ENCODE measurements at places on chromosomes 3 and 15. TPM values are rescaled to one million over a fixed set of nuclear protein-coding genes. Genes with fewer than 3 reads are reported as not detected.

GRCh38 chr3:117547956-117548550 lies 838.5 kb downstream of the TUSC7 start:
- no peaks in the 10 kb centered on the region for H3K4me1 ChIP-seq

DNA sequence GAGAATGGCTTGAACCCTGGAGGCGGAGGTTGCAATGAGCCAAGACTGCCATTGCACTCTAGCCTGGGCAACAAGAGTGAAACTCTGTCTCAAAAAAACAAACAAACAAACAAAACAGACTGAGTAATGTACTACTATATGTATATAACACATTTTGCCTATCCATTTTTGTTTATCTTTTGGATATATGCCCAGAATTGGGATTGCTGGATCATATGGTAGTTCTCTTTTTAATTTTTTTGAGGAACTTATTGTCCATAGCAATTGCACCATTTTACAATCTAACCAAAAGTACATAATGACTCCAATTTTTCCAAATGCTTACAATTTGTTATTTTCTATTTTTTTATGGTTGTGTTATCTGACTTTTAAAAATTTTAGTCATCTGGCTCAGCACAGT lies 47.3 kb downstream of the GMPS start:
- no peak for DNase-seq
- H3K4me1 ChIP-seq: no peaks in the 10 kb centered on the region
- peaks cover 67% of the 10 kb centered on the region for H3K36me3 ChIP-seq

GRCh38 chr3:72891053-72891855 lies 3.4 kb downstream of the GXYLT2 start:
- no peak for DNase-seq
- peaks cover 6% of the 10 kb centered on the region for H3K4me1 ChIP-seq
- no peaks in the 10 kb centered on the region for H3K36me3 ChIP-seq
- no peak overlapping the region for H3K27ac ChIP-seq
- no peaks in the 10 kb centered on the region for H3K27me3 ChIP-seq

DNA sequence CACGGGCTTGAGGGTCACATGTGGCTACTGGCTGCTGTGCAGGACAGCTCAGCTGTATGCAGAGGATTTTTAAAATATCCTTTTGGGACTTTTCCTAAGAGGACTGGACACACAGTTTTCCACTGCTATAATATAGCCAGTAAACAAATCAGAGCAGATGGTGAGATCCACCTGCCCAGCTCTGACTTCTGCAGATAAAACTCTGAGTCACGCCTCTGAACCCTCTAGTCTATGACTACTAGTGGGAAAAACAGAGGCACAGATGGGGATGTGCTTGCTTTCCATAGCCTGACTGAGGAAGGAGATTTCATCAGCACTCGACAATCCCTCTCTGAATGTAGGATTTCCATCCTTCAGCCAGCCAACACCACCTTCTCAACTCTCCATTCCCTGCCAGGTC lies 45.1 kb downstream of the COLQ start:
- H3K36me3 ChIP-seq: no peaks in the 10 kb centered on the region
- H3K27ac ChIP-seq: no peak overlapping the region
- H3K4me3 ChIP-seq: no peak overlapping the region
- DNase-seq: no peak
- no peaks in the 10 kb centered on the region for H3K27me3 ChIP-seq

GRCh38 chr3:174318181-174318580 lies 541.0 kb upstream of the NAALADL2 start:
- H3K27ac ChIP-seq: no peak overlapping the region
- H3K4me3 ChIP-seq: no peak overlapping the region
- H3K27me3 ChIP-seq: no peaks in the 10 kb centered on the region
- no peak for DNase-seq
- no peaks in the 10 kb centered on the region for H3K36me3 ChIP-seq
- peaks cover 3% of the 10 kb centered on the region for H3K4me1 ChIP-seq

DNA sequence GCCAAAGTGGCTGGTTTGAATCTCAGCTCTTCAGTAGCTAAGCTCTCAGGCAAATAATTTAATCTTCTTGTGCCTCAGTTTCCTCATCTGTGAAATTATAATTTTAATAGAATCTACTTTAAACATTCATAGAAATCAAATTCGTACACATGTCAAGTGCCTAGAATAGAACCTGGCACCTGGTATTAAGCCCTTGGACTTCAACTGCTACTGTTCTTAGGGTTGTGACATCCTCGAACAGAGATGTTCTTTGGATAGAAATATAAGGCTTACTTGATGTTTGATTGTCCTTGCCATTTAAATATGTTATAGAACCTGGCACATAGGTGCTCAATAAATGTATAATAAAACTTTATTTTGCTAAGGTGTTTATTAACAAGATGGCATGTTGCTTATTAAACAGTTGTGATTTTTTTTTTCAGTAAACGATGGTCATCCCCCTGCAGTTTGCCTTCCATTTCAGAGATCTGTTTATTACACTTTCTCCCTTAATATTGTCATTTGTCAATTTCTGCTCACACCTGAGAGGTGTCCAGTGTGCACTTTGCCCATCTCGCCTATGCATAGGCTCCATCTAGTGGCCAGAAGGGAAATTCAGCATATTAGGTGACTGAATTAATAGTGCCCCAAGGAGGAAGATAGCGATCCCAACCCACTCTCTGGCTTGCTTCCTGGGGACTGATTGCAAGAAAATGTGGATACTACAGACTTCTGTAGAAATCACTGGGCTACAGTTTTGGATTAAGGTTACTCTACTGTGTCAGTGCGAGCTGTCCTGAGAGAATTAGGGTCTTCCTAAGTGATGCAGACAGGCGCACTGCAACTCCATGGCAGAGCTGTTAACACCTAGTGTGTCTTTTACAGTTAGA lies 10.7 kb downstream of the IGF1R start:
- DNase-seq: no peak
- H3K27ac ChIP-seq: no peak overlapping the region
- no peaks in the 10 kb centered on the region for H3K27me3 ChIP-seq
- no peaks in the 10 kb centered on the region for H3K36me3 ChIP-seq

DNA sequence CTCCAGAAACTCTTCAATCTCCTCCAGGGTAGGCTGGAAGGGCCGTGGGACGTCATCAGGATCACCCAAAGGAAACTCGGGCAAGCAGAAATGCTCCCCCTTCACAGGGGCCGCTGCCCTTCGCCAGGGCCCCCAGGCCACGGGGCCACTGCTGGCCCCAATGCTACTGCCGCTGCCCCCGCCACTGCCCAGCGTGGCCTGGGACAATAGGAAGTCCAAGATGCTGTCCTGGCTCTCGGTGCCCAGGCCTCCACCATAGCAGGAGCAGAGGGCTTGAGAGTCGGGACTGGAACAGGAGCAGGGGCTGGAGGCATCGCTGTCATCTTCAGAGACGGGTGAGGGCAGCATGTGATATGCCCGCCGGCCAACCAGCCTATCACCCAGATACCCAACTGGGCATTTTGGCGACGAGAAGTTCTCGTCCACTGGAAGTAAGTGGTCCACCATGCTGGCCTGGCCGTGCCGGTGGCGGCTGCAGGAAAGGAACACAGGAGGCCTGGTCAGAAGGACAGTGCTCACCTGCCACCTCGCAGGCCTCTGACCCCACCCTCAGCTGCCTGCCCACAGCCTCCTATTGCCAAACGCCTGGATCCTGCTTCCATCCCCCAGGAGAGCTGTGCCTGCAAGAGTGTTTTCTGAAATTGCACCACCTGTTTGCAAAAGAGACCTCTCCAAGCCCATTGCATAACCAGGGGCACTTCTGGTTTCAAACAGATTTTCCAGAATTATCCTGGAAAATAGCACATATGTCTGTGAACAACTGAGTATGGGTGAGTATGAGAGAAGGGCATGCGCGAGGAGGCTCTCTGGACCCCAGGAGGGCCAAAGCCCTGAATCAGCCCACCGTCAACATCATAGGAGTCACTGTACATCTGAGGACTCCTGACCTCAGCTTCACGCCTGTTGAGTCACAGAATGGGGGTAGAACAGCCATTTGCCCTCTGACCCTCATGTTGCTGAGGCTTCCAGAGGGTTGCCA lies 4.4 kb downstream of the KLF15 start:
- no peaks in the 10 kb centered on the region for H3K27me3 ChIP-seq
- no peak for DNase-seq
- H3K4me1 ChIP-seq: peaks cover 15% of the 10 kb centered on the region
- no peak overlapping the region for H3K4me3 ChIP-seq
- H3K27ac ChIP-seq: no peak overlapping the region

DNA sequence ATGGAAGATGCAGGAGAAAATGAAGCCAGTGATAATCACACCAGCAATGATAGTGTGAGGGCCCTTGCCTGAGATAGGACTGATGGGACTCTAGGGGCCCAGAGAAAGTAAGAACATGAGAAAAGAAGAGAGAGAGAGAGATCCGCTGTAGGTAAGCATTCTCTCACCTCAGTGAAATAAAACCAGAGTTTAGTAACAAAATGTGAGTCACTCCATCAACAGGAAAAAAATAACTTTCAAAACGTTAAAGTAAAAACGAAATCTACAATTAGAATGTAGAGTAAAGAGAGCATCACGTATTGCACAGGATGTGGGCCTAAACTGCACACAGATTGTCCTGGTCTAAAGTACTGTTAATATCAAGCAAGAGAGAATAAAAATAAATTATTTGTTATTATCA lies 6.8 kb upstream of the PRSS50 start:
- H3K4me3 ChIP-seq: no peak overlapping the region
- no peak for DNase-seq
- no peaks in the 10 kb centered on the region for H3K36me3 ChIP-seq
- no peak overlapping the region for H3K27ac ChIP-seq

DNA sequence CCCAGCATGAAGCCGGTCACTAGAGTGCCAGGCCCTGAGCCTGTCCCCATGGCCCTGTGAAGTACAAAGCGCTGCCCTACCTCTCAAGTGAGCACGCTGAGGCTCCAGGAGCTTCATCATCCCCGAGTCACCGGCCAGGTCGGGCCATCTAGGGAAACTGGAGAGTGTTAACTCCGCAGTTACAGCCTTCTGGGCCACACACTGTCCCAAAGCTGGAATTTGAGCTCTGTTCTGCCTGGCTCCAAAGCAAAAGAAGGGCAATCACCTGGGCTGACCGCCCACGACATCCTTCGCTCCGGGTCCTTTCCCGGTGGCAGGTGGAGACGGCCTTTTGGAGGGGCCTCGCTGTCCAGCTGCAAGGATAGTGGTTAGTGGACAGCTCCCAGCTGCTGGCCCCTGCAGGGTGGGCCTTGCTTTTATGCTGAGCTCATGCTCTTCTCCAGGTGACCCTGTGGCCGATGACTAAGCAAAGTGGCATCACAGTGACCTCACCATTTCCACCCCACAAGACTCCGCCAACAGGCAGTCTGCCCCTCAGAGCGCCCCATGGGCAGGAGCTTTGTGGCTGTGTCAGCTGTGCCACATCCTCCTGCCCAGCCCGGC lies 3.5 kb upstream of the MUC4 start:
- no peaks in the 10 kb centered on the region for H3K36me3 ChIP-seq
- no peak overlapping the region for H3K27ac ChIP-seq
- no peak overlapping the region for H3K4me3 ChIP-seq
- DNase-seq: no peak

DNA sequence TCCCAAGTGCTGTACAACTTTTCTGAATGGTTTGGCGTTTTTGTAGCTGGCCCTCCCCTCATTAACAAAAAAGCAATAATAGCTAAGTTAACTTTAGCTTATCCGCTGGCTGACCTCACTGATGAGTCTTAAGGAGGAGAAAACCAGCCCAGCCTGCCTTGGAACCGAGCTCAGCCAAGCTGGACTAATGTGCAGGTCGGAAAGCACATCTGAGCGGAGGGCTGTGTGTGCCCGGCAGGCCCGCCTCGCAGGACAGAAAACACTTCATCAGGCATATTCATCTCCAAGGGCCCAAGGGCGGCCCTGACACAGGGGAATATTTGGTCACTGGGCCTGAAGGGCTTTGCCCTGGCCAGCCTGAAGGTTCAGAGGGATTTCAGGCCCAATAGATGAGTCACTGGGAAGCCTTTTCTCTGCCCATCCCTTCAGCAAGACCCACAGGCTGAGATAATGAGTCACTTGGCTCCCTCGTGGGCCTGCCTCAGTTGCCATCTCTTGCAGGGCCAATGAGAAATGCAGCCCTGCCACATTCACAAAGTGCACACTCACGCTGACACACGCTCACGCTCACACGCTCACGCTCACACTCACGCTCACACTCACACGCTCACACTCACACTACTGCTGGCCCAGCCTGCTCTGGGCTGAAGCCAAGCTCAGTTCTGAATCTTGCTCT lies 75.1 kb downstream of the SLC12A8 start:
- peaks cover 6% of the 10 kb centered on the region for H3K27me3 ChIP-seq
- H3K4me3 ChIP-seq: no peak overlapping the region
- no peak for DNase-seq
- no peaks in the 10 kb centered on the region for H3K36me3 ChIP-seq
- no peak overlapping the region for H3K27ac ChIP-seq

DNA sequence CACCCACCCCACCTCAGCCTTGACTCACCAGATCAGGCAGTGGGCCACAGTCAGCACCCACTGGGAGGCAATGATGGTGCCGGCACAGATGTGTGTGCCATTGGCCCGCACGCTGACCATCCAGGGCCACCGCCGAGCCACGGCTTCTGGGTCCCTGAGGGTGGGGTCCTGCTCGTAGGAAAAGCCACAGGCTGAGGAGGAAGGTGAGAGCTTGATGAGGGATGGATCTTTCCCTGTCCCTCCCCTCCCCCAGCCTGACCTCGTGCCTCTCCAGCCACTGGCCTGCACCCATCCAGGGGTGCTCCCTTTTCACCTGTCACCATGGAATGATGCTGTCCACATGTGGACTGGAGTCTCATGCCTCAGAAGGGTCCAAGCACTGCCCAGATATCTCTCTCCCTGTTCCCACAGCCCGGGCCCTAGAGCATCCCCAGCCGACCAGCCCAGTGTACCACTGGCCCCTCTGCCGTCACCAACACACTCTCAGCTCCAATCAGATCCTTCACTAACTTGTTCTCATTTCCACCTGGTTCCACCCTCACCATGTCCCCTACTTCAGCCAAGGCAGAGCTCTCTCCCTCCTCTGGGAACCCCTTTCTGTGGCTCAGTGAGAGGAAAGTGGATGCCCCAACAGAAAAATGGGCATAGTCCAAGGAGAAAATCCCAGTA lies 2.0 kb downstream of the PRSS50 start:
- H3K36me3 ChIP-seq: no peaks in the 10 kb centered on the region
- DNase-seq: peak; percentile 38
- no peaks in the 10 kb centered on the region for H3K4me1 ChIP-seq
- no peaks in the 10 kb centered on the region for H3K27me3 ChIP-seq
- H3K4me3 ChIP-seq: no peak overlapping the region

DNA sequence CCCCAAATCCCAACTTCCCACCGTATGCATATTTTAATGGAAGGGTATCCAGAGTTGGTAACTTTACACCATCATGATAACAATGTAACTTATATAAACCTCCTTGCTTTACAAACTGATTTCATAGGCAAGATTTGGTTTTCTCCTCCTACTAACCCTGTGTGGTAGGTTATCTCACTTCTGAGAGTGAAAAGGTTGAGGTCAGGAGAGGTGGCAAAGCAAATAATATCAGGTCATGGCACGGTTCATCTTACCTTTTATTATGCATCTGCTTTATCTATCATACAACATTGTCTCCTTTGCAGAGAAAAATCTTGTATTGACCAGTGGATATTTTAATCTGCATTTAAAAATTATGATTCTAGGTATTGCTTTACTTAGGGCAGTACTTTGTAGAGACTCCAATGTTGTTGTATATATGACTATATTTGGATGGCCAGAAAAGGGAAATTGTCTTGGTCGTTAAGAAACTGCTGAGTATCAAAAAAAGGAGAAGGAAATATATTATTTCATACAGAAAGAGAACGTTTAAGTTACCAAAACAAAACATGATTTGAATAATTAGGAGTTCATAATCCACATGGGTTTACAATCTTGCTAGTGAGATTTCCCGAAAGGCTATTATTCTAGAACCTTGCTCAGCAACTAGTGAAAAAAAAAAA lies 30.4 kb downstream of the NFKBIZ start:
- no peak for DNase-seq
- no peak overlapping the region for H3K27ac ChIP-seq
- H3K36me3 ChIP-seq: no peaks in the 10 kb centered on the region
- H3K4me1 ChIP-seq: no peaks in the 10 kb centered on the region

Gene RBP2
- total RNA-seq: not detected

Gene VPS33B
- total RNA-seq: 18.3 TPM

Gene FAM3D
- not detected for total RNA-seq

Gene LRRC3B
- 3.1 TPM for total RNA-seq

Gene NR2E3
- total RNA-seq: 0.56 TPM
